ENCODE measurements at places on chromosomes 4 and X. TPM values are rescaled to one million over a fixed set of nuclear protein-coding genes. Genes with fewer than 3 reads are reported as not detected.

F8A1 gene
- total RNA-seq, result 8.1 TPM

RBM47 gene
- 61.1 TPM for total RNA-seq

SMR3B gene
- total RNA-seq, result not detected

MAMLD1 gene
- 3.2 TPM for total RNA-seq

MAGEE2 gene
- total RNA-seq, result not detected

EPGN gene
- total RNA-seq, result 6.9 TPM

UTP3 gene
- 15.7 TPM for total RNA-seq

PAGE1 gene
- total RNA-seq, result not detected

Measured in vagina (tissue), 2 donors.